ENCODE measurements at places on chromosomes 2 and 18.

DNA sequence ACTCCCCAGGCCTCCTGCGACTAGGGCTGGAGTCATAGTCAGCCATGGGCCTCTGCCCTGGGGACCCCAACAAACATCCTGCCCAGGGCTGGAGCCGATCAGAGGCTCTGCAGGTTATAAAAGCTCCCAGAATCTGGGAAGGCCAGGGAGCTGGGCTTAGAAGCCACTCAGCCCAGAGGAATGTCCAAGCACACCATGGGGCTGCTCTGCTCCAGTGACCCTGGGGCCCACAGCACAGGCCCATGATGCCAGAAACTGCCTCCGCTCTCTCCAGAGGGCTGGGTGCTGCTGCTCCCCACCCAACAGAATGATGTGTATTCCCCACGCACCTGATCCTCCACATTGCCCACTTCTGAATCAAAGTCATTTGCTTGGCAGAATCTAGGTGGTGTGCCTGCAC, 88.5 kb downstream of the ARMC9 start:
- no peak for DNase-seq

DNA sequence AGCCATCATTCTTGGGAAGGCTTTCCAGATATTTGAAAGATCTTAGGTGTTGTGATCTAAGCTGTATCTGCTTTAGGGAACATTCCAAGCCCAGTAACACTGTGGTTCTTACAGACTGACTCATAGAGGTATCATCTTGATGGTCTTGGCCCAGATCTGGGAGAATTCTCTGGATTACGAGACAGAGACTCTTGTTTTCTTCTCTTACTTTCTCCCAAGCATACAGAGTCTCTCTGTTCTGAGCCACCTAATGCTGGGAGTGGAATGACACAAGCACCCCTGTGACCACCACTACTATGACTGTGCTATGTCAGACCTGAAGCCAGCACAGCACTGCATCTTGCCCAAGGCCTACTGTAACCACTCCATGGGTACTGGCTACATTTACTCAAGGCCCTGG, 81.0 kb upstream of the EPAS1 start:
- no peak for DNase-seq

GRCh38 chr18:9466127-9466526, 9.2 kb upstream of the RALBP1 start:
- no peak for DNase-seq

- no peak for DNase-seq
These were observed 92.6 kb downstream of the VAPA start for GRCh38 chr18:10006311-10006893.

GRCh38 chr2:219356834-219357233, 24.3 kb upstream of the RESP18 start:
- no peak for DNase-seq
